ENCODE measurements at places on chromosomes 1 and 21.

DNA sequence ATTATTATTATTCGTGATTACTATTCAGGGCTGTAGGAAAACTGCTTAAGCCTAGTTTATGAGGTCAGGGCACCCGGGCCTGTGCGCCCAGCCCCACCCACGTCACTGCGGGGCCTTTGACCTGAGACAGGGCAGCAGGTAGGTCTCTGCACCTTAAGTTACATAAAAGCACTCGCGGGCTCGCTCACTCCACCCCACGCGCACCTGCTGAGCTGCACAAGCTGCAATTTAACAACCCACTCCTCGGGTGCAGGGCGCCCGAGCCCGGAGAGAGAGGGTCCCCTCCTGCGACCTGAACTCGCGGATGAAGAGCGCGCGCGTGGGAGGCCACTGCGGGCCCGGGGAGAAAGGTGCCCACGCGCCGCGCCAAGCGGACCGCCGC, 477 bp downstream of the ICMT start:
- no peak for DNase-seq

- DNase-seq = no peak
These were observed 248.0 kb downstream of the PLPP3 start for GRCh38 chr1:56331207-56331891.

GRCh38 chr1:171611306-171611705, 10.7 kb upstream of the MYOCOS start:
- DNase-seq = no peak

DNA sequence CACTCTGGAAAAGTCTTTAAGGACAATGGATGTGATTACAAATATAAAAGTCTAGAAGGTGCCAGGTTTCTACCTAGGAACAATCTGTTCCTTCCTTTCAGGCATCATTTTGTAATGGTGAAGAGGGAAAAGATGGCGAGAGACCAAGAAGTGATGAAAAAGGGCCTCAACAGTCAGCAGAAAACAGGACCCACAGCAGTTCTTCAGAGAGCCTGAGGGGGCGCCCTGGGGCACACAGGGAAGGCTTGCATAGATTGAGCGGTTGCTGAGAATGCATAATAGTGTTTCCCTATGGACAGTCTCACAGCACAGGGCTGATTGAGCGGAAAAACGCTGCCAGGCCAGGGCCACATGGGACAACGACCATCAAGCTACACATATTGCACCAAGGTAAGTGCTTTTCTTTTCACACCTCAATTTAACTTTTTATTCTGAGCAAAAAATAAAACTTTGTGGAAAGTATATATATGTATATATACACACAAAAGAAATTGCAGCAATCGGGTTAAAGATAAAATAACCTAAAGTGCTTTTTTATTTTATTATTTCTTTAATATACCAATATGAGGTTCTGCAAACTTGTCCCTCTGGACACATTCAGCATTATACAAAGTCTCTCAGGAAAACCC, 3.1 kb upstream of the YRDC start:
- DNase-seq = no peak

DNA sequence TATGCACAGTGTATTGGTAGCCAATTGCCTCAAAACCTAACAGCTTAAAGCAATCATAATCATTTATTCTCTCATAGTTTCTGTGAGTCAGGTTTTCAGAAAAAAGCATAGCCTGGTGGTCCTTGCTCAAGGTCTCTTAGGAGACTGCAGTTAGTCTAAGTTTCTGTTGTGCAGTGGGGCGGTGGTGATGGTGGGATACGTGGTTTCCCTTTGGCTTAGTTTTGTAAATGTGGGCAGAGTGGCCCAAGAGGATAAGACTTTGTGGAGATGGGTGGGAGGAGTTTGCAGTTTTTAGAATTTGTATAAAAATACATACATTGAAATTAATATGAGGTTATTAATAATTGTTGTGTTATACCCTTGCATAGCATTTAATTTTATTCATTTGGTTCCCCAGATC, 68.6 kb downstream of the NOS1AP start:
- no peak for DNase-seq

DNA sequence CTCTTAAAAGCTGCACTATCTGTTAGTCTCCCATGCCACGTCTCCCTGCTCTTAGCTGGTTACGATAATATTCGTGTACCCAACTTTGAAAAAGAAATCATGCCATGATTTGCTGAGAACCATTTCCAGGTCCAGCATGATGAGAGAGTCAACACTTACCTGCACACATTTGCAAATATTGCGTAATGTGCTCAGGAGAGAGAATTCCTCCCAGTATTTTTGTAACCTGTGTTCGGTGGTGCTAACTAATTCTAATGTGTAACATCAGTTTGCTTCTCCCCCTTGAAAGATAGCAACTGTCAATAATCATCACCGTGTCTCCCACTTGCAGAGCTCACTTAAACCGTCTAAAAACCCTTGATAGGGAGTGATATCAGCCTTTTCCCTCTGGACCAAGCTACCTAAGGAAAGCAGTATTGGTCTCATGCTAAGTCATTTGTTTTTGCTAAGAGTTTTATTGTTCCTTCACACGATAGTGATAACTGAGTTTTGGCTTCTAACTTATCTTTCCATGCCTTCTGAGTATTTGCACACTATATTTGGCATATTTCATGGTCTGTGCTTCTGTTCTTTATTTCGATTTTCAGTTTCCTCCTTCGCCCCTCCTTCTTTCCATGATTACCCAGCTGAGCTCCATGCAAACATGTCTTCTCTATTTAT, 61.1 kb upstream of the IRF2BP2 start:
- DNase-seq = no peak

DNA sequence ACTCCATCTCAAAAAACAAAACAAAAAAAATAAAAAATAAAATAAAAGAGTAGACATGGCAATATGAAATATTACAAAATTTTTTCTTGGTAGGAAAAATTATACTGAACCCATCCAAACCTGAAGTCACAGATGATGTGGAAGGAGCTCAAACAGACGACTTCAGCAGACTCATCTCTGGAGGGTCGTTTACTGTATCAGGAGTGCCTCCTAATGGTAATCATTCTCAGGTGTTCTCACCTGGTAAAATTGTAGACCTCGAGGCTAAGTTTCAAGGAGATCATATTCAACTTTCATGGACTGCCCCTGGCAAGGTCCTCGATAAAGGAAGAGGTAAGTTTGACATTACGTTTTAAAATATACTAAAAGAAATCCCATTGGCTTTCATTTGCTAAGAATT, 54.3 kb upstream of the SH3GLB1 start:
- no peak for DNase-seq

DNA sequence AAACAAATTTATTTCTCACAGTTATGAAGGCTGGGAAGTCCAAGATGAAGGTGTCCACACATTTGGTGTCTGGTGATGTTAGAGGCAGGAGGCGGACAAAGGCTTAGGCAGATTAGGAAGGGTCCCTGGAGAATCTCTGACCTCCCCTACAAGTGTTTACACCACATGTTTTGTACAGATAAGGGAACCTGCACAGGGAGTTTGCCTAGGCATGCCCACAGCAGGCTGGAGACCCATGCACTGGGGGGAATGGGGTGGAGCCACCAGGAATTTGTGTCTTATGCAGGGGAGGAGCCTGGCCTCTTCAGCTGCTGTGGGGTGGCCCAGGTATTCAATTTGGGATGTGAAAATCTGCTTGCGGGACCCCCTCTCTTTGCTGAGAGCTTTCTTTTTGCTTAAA, 131.3 kb downstream of the PATJ start:
- DNase-seq = no peak

DNA sequence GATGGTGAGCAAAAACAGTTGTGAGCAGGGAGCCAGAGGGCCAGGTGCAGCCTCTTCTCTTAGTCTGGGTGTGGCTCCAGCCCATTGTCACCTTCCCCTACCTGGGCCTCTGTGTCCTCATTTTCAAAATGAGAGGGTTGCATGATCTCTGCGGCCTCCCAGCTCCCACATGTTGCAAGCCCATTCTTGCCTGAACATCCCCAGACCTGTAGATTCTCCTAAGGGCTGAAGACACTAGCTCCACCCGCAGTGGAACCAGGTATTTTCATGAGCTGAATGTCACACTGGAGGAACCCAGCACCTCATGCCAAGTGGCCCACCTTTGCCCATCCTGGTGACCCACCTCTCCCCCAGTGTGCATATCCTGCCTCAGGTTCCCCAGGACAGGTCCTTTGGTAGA, 12.3 kb downstream of the IKBKE start:
- DNase-seq = no peak

DNA sequence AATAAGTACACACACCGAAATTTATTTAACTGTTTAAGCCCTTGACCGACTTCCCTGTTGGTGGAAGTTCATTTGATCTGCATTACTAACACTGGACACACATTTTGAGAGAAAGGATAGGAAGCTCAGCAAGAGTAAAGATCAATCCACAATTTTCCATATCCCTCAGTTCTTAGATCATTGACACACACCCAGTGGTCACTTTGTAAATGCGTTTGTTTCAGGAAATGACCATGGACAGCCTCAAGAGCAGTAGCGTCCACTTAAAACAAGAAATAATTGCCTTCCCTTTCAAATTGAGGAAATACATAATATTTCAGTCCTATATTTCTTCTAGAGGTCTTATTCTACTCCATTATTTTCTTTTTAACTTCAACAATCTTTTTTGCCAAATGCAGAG, 511.5 kb upstream of the PTBP2 start:
- no peak for DNase-seq

DNA sequence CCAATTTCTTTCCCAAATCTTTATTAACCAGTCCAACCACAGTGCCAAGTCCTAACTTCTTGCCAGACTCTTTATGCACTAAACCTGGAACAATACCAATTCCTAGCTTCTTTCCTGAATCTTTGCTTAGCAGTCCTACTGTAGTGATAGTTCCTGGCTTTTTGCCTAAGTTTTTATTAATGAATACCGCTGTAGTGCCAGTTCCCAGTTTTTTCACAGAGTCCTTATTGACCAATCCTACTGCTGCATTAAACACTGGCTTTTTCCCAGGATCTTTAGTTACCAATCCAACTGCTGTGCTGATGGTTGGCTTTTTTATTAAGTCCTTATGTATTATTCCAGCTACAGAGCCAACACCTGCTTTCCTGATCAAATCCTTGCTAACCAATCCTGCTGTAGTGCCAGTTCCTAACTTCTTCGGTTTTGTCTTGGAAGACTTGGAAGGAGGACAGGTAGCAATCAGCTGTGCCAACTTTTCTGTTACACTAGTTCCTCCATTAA, 80.8 kb downstream of the ASH1L start:
- DNase-seq = no peak

GRCh38 chr1:53417074-53417511, 42.1 kb upstream of the DMRTB1 start:
- DNase-seq = no peak

GRCh38 chr1:247357052-247357780, 25.5 kb upstream of the ZNF496 start:
- DNase-seq = no peak

GRCh38 chr1:116537040-116537831, 33.6 kb downstream of the CD58 start:
- DNase-seq = no peak
